ENCODE measurements at places on chromosomes 3 and 15.

- no peak for DNase-seq
These were observed 103.9 kb downstream of the RARB start for GRCh38 chr3:25531971-25532370.

DNA sequence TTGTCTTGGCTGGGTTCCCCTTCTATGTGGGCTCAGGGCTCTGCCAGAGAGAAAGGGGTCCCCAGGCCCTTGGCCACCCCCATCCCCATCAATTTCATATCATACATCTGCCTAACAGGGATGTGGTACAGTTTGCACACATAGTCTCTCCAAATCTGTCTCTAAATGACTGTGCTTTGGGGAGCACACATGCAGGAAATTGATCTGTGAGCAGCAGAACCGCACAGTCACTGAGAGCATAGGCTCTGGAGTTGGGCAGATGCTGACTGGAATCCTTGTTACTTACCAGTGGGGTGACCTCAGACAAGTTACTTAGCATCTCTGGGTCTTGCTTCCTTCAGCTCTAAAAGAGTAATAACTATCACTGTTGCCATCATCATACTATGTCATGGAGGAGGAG is 273.9 kb downstream of the ABHD5 start:
- DNase-seq, result no peak

- no peak for DNase-seq
These were observed 146.1 kb downstream of the DPH6 start for GRCh38 chr15:35399901-35400300.

- DNase-seq, result no peak
These were observed 31.6 kb upstream of the OR5K4 start for GRCh38 chr3:98322101-98322500.

DNA sequence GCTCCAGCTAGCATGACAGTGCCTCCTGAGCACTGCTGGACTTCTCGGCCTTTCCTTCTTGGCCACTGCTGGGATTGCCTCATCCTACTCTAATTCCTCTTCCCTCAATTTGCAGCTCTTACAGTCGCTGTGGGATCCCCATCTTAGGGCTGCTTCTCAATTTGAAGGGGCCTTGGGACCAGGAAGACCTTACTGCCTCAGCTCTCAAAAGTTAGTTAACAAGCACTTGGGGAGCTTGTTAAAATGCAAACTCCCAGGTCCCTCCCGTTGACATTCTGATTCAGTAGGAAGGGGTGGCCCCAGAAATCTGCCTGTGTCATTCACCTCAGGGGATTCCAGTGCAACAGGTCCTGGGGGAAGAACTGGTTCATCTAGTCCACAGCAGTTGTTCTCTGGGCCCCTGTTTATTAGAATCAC is 14.8 kb downstream of the BDH1 start:
- DNase-seq, result no peak

GRCh38 chr15:100292010-100292409 is 49.8 kb downstream of the ADAMTS17 start:
- no peak for DNase-seq

DNA sequence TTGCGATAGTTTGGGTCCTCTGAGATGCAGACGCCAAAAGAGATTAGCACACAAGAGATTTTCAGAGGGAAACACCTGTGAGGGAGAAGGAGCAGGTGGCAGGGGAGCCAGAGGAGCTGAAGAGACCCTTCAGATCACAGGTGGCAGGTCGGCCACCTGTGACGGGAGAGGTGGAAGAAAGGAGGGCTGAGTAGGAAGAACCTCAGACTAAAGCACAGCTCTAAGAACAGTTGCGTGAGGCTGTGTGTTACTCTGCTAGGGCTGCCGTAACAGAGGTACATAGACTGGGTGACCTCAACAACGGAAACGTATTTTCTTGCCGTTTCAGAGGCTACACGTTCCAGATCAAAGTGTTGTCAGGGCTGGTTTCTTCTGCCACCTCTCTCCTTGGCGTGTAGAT is 38.5 kb downstream of the C2CD4A start:
- DNase-seq, result no peak

GRCh38 chr3:187624588-187624987 is 45.6 kb downstream of the SST start:
- DNase-seq, result no peak

DNA sequence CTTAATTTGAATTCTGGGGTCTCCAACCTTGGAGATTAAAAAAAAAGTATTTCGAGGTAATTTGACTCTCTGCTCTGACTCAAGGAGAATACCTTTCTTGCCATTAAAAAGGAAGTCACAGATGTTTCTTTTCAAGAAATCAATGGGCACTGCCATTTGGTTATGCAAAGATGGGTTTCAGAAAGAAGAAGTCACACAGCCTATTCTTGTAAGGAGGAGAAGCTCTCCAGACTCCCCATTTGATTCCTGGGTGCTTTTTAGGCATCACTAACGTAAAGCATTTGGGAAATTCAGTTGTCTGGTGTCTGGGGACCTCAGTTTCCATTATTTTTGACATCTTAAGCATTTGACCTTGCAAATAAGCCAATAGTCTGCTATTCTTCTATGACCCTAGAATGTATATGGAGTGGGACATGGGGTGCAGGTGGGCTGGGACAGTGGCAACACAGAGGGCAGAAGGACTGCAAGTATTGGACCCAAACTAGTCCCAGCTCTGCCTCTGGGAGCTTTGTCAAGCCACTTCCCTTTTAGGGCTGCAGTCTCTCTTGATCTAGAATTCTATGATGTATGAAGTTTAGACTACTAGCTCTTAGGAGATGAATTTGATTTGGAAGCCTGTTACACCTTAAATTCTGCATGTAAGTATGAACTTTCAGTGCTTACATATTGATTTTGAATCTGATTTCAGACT is 27.8 kb downstream of the IL5RA start:
- no peak for DNase-seq

DNA sequence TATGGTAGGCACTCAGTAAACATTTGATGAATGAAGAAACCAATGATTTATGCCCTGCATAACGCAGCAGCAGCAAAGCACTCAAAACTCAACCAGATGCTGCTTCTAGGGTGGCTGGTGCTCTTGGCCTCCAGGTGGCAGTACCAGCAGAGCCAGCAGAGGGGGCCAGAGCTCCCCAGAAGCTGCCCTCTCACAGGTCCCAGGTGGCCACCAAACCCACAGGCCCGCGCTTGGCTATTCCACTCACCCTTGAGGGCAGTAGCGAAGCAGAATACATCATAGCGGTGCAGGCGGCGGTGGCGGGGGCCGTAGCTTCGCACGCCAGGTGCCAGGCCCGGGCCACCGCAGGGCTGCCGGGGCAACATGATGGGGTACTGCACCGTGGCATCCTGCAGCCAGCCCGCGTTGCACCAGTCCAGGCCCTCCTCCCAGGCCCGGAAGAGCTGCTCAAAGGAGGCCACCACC is 16.6 kb downstream of the HAPLN3 start:
- no peak for DNase-seq

DNA sequence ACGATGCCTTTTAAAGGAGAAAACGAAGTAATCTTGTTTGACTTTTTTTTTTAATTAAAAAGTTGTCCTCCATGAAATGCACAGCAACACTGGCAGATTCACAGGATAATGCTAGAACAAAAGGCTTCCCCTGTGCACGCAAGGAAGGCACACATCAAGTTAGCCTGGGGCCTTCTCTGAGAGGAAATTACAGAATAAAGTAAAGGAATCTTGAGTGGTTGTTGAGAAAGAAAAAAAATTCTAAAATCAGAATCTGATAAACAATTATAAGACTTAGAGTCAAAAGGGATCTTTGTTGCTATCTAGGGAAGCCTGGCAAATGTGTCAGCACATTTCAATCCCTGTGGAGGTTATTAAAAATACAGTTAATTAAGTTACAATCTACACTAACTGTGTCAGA is 946.0 kb downstream of the IGSF11 start:
- no peak for DNase-seq

DNA sequence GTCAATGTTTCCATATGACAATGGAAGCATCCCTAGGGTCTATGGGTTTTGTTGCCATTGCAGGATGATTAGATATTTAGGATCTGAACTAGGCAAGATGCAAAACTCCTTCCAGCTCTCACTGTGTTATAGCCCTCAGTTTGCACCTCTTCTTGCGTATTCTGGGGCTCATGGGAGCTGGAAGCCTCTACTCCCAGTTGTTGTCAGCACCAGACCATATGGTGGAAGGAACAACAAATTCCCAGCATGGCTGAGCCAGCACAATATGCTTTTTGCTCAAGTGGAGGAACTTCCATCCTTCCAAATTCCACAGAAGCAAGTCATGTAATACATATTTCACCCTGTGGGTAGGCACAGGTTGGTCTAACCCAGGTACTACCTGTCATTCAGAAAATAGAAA is 18.5 kb upstream of the CTXND1 start:
- no peak for DNase-seq

DNA sequence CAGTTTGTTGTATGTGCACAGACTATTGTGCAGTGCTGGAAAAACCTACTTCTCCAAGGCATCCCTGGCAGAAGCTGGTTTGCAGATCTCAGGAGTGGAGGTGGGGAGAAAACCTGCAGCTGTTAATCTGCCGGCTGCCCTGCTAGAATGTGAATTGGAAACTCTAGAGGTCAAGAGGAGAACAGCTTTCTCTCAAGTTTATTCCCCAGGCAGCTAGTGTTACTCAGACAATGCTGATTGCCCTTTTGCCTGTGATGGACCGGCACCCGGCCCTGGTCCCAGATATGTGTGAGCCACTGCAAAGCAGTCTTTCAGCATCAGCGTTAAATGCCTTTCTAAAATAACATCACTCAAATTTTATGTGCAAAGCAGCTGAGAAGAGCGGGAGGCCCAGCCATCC is 129.7 kb upstream of the TPM1 start:
- DNase-seq, result no peak

DNA sequence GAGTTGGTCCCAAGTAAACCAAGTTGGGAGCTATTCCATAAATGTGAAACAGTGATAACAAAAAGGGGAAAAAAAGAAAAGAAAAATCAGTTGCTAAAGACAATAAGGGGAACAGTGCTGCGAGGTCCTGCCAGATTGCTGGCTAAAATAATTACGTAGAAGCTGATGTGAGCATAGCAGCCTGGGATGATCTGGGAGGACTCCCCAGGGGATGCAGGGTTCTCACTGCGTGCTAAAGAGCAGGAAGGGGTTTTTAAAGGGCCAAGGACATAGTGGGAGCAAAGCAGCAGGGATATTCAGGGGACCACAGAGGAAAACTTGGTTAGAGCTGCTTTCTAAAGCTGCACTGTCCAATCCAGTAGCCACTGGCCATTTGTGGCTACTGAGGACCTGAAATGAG is 133.0 kb upstream of the UMPS start:
- no peak for DNase-seq

- no peak for DNase-seq
These were observed 288.3 kb upstream of the C2CD4B start for GRCh38 chr15:62453375-62453774.

GRCh38 chr15:58440922-58441321 is 9.1 kb downstream of the LIPC start:
- DNase-seq, result no peak

DNA sequence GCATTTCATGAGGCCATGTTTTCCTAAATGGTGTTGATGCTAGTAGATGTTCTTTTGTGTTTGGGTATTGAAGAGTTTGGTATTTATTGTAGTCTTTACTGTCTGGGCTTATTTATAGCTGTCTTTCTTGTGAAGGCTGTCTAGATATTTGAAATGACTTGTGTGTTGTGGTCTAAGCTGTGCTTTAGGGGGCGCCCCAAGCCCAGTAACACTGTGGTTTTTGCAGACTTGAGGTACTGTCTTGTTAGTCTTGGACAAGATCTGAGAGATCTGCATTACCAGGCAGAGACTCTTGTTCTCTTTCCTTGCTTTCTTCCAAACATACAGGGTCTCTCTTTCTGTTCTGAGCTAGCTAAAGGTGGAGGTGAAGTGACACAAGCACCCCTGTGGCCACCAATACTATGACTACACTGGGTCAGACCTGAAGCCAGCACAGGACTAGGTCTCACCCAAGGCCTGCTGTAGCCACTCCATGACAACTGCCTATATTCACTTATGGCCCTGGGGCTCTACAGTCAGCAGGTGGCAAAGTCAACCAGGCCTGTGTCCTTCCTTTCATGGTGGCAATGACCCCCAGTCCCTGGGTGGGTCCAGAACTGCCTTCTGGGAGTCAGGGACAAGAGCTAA is 152.1 kb upstream of the TBC1D5 start:
- no peak for DNase-seq

DNA sequence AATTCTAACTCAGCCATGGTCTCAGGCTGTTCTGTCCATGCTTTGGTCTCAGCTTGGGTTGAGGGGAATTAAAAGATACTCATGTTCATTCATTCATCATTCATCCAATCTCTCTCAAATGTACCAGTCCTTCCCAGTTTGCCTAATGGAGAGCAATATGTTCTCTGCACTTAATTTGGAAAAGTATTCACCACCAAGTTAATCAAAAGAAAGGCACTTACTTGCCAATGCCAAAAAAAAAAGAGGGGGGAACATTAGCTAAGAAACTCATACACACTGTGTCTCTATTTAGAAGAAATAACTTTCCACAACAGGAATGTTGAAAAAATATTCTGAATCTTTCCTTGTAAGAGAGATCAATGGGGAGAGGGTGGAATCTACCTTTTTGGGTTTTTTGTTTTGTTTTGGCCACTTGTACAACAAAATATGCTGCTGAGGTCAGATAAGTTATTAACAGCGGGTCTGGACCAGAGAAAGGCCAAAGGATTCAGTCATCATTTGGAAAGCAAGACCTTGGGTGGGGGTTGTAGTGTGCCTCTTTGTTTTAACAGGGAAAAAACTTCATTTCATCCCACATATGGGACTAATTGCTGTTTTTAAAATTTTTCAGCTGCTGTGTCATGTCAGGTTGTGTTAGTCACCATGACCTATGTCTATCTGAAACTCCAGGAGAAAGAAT is 152.3 kb downstream of the FBN1 start:
- DNase-seq, result no peak

GRCh38 chr3:176430244-176431037 is 766.8 kb downstream of the TBL1XR1 start:
- DNase-seq, result no peak

DNA sequence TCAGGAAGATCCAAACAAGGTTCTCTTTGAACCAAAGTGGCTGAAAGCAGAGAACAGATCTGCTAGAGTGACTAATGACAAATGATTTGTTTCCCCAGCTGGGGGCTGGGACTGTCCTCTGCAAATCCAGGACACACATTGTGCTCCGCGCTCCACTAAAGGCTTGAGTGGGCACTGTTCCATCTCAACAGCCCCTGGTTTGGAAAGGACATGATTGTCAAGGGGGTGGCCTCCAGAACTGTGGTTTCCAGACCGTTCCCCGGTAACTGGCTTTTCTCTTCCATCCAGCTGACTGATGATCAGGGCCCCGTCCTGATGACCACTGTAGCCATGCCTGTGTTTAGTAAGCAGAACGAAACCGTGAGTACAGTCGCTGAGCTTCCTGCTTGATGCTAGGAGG is 91.0 kb downstream of the LRTM1 start:
- no peak for DNase-seq

All from activated CD4-positive, CD25-positive, alpha-beta regulatory T cell (primary cell).